ENCODE measurements at places on chromosomes 7 and 10. TPM values are rescaled to one million over a fixed set of nuclear protein-coding genes. Genes with fewer than 3 reads are reported as not detected.

The FZD8 gene
- 10.0 TPM for total RNA-seq

The SPDYE2 gene
- 0.42 TPM for total RNA-seq

DNA sequence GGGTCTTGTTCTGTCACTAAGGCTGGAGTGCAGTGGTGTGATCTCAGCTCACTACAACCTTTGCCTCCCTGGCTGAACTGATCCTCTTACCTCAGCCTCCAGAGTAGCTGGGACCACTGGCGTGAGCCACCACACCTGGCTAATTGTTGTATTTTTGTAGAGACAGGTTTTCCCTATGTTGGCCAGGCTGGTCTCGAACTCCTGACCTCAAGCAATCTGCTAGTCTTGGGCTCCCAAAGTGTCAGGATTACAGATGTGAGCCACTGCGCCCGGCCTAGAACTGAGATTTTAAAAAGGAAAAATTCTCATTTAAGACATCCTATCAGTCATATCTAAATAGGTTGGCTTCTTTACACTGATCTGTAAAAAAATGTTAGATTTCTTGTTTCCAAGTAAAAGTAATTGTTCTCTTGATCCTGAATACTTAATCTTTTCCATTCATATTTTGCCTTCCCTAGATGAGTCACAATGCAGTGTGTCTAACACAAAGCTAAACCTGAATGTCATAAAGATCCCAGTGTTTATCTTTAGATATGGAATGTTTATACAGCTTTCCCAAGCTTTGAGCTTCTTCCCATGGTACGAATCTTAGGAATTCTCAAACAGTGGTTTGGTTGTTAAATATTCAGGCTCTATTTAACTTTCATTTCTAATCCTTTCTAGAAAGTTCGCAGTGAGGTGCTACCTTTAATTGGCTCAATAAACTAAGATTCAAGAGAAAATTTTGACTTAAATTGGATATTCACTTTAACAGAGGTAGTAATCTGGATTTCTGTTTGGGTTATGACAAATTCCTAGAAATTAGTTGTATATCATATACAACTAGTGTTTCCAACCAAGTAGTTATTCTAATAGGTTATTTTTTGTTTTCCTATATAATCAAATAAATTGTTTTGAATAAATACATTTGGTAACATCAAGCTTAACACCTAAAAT lies 12.1 kb upstream of the LAMB1 start:
- no peak for DNase-seq

DNA sequence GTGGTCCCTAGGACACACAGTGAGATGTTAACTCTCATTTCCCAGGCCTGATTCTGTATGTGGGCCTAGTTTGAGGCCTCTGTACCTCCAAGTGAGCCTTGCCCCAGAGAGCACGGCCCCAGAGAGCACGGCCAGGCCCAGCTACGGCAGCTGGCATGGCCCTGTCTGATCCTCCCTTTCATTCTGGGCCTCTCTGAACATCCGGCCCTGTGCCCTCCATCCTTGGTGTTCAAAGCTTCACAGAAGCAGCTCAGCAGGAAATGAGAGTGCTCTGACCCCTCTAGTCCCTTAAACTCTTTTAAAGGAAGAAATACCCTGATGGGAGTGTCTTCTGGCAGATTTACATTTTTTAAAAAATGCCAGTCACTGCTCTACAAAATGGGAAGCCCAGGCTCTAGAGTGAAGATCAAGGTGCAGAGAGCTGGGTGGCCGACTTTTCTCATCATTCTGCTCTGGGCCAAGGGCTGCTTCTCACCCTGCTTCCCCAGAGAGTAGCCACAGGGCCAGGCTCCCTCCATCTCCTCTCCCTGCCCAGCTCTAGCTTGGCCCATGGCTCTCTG lies 171.9 kb downstream of the RPS24 start:
- no peak for DNase-seq

- no peak for DNase-seq
These were observed 130.5 kb downstream of the CUX1 start for GRCh38 chr7:101947899-101948298.

DNA sequence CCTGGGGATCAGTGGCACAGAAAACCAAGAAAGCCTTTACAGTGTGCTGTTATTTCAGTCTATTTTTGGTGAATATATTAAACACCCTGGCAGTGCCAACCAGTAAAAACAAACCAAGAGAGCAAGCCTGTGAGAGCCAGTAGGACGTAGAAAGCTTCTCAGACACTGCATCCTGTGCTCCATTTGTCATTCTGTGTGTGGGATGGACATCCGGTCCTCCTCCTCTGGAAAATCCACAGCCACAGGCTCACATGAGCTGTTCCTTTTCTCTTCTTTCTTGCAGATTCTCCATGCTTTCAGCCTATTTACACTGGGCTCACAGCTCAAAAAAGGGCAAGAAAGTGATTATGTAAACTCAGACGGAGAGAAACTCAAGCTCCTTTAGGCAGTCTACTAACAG lies 119.7 kb upstream of the YAE1 start:
- DNase-seq = no peak

GRCh38 chr10:82543631-82544030 lies 668.6 kb downstream of the NRG3 start:
- DNase-seq = no peak

DNA sequence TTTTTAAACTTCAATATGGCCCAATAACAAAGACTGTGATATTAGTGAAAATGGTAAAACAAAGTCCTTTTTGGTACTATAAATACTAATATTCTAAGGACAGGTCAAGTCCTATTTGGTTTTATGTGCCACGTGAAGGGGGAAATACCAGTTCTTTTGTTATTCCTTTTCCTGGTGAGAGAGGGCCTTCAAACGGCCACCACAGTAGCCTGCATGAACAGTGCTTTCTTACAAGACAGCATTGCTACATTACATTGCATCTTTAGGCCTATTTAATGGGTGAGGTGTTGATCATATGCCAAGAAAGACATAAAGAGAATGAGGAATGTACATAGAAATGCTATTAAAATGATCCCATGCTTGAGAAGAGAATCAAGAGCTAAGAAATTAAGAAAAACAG lies 214.8 kb downstream of the LRRTM3 start:
- no peak for DNase-seq

Data from tibial nerve (tissue), 4 donors.